AG04449 (cell line): ENCODE measurements at places on chromosomes 2 and 18.
A peak's percentile ranks its signal among the peaks of the same experiment; 100 is the strongest.

GRCh38 chr2:122414902-122415301, 659.5 kb downstream of the TSN start:
- no peak for DNase-seq

- no peak for DNase-seq
These were observed 155.8 kb downstream of the PTPRM start for GRCh38 chr18:7722955-7723354.

DNA sequence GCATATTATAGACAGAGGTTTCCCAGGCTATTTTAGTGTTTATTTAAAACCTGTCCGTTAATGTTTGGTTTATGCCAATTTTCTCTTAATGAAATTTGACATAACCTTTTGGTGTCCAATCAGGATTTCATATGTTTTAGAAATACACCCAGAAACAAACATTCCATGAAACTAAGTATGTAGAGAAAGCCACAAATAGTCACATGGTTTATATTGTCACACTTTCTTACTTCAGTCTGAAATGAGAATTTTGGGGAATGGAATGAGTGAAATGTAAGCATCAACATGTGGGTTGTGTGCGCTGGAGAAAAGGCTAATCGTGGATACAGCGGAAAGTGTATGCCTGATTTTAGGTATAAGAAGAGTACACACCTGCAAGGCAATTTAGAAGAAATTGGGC, 277.0 kb upstream of the RAB12 start:
- no peak for DNase-seq

DNA sequence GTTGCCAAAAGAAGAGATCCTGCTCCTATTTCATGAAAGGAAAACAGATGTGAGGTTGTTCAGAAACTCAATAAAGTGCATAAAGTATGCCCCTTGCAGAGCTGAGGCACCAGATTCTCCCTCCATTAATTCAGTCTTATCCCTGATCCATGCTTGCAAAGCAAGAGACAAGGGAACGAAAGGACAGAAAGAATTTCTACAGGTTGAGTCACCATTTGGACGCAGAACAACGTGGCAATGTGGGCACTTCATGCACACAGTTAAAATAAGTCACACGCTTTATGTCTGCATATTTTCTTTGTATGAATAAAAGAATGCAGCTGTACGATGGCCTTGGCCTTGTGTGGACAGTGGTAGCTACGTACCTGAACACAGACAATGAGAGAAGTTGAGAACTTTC, 321.7 kb upstream of the REV1 start:
- peak; percentile 68 for DNase-seq

DNA sequence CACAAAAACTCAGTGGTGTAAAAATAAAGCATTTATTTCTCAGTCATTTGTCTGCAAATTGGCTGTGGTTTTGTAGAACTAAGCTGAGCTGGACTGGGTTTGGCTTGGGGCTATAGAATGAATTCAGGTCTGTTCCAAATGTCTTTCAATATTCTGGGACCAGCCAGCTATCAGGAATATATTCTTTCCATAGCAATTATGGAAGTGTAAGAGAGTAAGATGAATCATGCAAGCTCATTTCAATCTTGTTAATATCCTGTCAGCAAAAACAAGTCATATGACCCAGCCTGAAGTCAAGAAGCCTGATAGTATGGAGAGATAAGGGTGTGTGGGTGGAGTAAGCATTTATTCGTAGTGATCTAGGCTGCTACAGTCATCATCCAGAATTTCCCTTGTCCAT, 481.0 kb upstream of the CDH2 start:
- no peak for DNase-seq

- DNase-seq, result no peak
These were observed 47.9 kb downstream of the SOX11 start for GRCh38 chr2:5740053-5740452.

- no peak for DNase-seq
These were observed 122.2 kb upstream of the ITGB6 start for GRCh38 chr2:160322320-160322719.

DNA sequence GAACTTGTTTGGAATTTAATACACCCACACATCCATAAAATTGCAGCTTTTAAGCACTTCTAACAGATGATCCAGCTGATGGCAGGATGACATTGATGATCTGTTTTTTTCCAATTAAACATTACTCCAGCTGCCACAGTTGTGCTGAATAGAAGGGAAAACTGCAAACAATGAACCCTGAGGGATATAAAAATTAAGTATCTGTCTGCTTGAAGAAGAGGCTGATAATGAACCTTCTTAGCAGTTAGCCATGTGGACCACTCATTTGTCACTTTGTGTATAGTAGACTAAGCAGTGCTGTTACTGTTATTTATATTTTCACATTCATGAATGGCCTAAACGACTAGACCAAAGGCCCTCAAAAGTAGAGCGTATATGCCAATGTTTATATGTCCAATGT, 1201.0 kb upstream of the LRRTM1 start:
- no peak for DNase-seq

GRCh38 chr18:31891566-31891965, 51.4 kb downstream of the TRAPPC8 start:
- no peak for DNase-seq

DNA sequence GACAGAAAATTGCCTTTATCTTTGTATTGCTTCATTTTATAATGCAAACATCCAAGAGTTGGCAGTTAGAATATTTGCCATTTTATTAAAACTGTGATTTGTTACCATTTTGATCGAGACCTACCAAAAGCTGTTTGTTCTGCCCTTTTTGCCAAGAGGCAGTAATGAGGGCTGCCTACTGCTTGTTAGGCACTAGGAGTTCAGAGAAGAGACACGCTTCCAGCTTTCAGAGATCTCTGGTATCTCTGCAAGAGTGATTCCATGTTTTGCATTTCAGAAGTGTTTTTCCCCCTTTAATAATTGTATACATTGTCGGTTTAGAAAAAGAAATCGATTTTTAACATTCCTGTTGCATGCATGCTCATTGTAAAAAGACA, 628 bp downstream of the MRPL30 start:
- no peak for DNase-seq

DNA sequence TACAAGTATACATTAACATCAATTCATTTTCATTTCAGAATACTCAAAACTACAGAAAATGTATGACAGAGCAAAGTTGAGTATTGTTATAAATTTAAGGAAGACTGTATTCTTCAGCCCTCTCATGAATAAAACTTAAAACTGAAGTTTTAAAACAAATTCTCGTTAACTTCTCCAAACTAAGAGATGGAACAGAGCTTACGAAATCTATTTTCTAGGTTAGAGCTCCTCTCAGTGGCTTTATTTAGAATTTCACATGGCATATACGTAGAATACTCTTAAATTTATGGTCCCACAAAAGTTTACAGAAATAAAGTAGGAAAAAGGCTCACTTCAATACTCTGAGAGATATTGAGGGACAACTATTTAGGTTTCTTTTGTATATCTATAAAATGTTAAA, 612.1 kb downstream of the KCNJ3 start:
- DNase-seq, result no peak

GRCh38 chr2:37307500-37307899, 17.1 kb downstream of the PRKD3 start:
- DNase-seq, result no peak

DNA sequence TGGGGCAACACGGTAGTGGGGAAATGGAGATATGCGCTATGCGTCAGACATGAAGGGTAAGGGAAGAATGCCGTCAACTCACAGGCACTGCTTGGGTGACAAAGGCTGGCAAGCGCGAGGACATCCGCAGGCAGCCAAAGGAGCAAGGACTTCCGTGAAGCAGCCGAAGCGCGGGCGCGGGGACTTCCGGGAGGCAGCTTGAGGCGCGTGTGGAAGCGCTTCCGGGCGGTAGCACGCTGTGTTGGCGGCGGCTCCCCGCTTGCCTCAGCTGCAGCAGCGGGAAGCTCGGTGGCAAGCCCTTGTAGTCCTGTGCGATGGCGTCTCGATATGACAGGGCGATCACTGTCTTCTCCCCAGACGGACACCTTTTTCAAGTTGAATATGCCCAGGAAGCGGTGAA, at the start of gene PSMA8:
Gene PSMA8, plus strand, starts transcription at position 218 of the 400 bp plus-strand sequence. Its CDS starts 97 bp downstream, at position 315.
- DNase-seq, result no peak

GRCh38 chr2:174482854-174483253, 4.0 kb downstream of the GPR155 start:
- no peak for DNase-seq

DNA sequence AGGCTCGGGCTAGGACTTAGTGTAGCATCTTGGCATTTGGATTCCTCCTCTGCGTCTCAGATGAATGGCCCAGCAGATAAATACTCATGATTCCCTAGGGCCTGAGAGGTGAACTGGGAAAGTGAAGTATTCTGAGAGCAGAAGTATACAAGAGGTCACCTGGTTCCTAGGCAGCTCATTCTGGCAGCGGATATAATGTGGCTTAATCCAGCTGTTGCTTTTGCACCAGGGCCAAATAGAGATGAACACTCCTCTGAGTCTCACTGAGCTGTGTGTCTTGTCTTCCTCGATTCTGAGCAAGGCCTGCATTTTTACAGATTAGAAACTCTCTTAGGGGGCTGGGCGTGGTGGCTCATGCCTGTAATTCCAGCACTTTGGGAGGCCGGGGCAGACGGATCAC, 196.1 kb downstream of the SLC4A3 start:
- no peak for DNase-seq

DNA sequence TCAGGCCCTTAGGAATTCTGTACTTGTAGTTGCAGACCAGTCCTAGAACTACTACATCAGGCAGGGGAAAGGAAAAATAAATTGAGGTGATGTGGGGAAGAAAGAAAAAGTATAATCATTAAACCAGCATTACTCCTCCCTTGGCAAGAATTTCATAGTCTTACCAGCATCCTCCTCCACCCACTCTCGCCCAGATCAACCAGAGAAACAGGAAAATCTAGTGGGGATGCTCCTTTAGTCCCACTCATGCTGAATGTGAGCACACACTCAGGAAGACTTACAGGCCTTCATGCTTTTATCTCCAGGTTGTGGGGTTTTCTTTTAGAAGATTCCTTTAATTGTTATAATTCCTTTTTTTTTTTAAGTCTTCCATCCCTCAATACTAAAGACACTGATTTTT, 129.3 kb upstream of the CCDC150 start:
- DNase-seq, result no peak

GRCh38 chr2:56199492-56199891, 15.7 kb downstream of the CCDC85A start:
- DNase-seq, result peak; percentile 74

DNA sequence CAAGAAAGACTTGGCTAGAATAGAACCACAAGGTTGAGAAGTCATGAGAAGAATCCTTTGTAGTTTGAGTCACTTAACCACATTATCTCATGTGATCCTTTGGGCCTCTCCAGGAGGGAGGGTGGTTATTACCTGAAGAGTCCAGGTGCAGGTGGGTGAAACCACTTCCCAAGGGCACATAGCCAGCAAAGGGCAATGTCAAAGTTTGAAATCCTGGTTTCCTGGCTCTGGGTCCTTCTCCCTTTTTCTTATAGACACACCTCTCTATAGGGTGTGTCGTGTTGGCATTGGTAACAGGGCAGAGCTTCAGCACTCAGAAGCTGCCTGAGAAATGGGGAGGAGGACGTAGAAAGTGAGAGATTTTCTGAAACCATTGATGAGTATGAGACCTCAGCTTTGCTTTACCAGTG, 137.9 kb downstream of the MGAT5 start:
- DNase-seq, result no peak

DNA sequence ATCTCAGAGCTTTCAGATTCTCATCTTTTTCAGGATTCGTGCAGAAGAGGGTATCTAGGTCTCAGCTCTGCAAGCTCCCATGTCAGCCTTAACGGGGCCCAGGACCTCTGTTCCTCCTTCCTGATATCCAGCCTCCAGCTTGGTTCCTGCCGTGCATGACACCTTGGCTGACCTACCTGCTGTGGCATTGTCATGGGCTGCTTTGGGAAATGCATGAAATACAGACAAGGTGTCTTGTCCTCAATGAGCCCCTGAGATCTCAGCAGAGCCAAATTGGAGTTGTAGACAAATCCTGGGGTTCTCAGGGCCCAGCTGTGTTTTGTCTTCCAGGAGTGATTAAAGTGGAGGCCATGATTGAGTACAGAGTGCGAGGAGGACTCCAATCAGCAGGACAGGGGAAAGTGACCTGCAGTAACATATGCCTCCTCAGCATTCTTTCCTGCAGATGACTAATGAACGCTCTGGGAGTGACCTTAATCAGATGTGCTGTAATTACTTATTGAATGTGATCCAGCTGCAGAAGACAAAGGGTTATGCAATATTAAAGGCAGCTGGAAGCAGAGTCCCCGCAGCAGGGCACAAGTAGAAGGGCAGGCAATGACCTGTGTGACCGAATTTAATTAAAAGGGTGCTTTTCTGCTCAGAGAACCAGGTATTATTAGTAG, 141.1 kb downstream of the CCBE1 start:
- DNase-seq, result no peak

DNA sequence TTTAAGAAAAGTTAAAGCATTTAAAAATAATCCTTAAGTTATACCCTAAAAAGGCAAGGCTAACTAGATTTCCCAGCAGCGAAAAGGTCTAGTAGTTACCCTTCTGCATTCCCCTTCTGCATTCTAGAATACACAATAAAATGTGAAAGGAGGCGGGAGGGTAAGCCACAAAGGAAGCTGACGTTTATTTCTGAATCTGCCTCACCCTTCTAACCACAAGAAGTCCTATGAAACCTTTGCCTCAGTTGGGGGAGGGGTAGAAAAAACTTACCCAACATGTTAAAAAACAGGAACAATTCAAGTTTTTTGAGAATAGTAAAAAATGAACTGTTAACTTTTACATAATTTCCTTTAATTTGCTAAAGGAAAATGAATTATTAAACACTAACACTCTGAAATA, 11.3 kb downstream of the STK17B start:
- DNase-seq, result peak; percentile 75

DNA sequence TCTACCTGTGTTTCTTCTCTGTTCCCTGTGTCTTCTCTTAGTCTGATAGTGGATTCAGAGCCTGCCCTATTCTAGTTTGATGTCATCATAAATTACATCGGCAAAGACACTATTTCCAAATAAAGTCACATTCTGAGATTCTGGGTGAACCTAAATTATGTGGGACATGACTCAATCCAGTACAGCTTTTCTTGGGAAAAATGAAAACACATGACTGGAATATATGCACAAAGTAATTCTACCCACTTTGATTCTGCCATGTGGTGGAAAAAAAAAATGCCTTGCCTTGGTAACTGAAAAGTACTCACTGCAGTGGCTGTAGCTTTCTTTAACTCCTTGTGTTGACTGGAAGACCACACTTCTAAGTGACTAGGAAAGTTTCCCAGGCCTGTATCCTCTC, 73.7 kb downstream of the LRATD1 start:
- DNase-seq, result no peak

- no peak for DNase-seq
These were observed 135.4 kb downstream of the TMEM17 start for GRCh38 chr2:62370321-62371250.
